ENCODE measurements at places on chromosomes 1 and 21. TPM values are rescaled to one million over a fixed set of nuclear protein-coding genes. Genes with fewer than 3 reads are reported as not detected.

Gene S100A9
- not detected for total RNA-seq

Gene PRAMEF6
- total RNA-seq, result not detected

Gene GPATCH2
- 28.5 TPM for total RNA-seq

Gene GUCA2B
- not detected for total RNA-seq

Gene MCM3AP
- 72.8 TPM for total RNA-seq

Gene NGF
- total RNA-seq, result 7.2 TPM

Gene PCAT6
- 0.52 TPM for total RNA-seq

Gene FCRLA
- 1.2 TPM for total RNA-seq

Gene TINAGL1
- 31.8 TPM for total RNA-seq

Gene FCRL2
- total RNA-seq, result not detected

Gene PYGO2
- total RNA-seq, result 13.8 TPM

Gene HAPLN2
- not detected for total RNA-seq

Gene CFHR1
- total RNA-seq, result 1.5 TPM

Gene GCLM
- total RNA-seq, result 77.2 TPM

Gene NPR1
- total RNA-seq, result 0.13 TPM

Gene IRF6
- 0.43 TPM for total RNA-seq

Gene CYP4A11
- not detected for total RNA-seq

Gene SLC37A1
- total RNA-seq, result 3.9 TPM

Gene CYP4A22
- total RNA-seq, result not detected

Gene SAMD11
- total RNA-seq, result 36.2 TPM

Gene BLACAT1
- total RNA-seq, result 0.13 TPM

Gene TTLL10
- not detected for total RNA-seq

Gene DYRK3
- total RNA-seq, result 46.4 TPM

Gene PLOD1
- 220 TPM for total RNA-seq

Gene PKP1
- 0.54 TPM for total RNA-seq

Gene ASPM
- 43.7 TPM for total RNA-seq

Measured in articular chondrocyte of knee joint (primary cell).